Anterior cingulate cortex (tissue), 58 donors: ENCODE measurements at places on chromosomes 12 and 14.

GRCh38 chr12:66050610-66051009 is 79.9 kb downstream of the LLPH start:
- no peak for DNase-seq

DNA sequence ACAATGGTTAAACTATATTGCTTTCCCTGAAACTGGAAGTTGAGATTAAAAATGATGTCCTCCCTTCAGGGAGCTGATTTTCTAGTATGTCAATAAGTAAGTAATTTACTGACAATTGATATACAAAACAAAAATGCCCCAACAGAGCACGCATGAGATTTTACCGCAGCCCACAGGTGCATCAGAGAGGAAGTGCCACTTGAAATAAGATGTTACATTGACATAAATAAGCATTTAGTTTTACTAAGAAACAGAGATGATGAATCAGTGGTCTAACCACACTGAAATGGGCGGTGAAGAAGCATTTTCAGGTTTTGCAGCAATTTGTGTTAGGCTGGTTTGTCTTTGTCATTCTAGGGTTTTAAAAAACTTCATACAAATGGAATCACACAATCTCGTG is 8.8 kb upstream of the CLECL1 start:
- DNase-seq: no peak

- DNase-seq: no peak
Observed at GRCh38 chr12:54282949-54283593, 2.5 kb downstream of the HNRNPA1 start.

DNA sequence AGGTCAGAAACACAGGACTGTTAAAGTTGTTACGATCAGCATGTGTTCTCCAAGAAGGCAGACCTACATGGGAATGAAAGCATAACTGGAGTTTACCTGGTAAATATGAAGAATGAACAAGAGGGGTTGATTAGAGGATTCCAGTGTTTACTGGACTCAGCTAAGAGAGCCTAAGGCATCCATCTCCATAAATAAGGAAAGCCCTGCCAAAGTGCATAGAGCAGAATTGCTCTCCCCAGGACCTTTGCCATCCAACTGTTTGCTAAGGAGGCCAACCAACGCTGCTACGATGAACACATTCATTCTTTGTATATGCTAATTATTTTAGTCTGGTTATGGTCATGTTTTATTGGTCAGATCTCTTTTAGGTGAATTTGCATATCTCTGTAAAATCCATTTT is 17.1 kb upstream of the PAWR start:
- DNase-seq: no peak

- DNase-seq: no peak
Observed at GRCh38 chr14:95432144-95433093, 84.0 kb downstream of the SYNE3 start.

DNA sequence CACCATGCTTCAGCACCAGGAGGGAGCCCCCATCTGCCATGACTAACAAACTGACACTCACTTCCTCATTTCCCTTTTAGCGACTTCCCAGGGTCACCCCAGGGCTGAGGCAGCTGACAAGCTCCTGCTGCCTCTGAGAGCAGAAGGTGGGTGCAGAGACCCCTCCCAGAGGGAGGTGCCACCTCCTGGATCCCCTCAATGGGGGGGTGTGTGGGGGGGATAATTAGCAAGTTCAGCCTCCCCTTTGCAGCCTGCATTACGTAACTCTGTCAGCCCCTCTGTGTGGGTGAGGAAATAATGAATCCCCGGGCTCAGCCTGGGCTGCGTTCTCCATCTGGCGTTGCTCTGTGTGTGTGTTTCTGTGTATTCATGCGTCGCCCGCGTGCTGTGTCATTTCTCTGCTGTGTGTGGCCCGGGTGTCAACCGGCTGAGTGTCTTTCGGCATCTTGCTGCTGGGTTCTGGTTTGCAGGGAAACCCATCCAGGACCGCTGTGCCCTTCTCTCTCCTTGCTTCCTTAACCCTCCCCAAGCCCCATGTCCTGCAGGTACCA is 28.0 kb downstream of the NOS1 start:
- no peak for DNase-seq

DNA sequence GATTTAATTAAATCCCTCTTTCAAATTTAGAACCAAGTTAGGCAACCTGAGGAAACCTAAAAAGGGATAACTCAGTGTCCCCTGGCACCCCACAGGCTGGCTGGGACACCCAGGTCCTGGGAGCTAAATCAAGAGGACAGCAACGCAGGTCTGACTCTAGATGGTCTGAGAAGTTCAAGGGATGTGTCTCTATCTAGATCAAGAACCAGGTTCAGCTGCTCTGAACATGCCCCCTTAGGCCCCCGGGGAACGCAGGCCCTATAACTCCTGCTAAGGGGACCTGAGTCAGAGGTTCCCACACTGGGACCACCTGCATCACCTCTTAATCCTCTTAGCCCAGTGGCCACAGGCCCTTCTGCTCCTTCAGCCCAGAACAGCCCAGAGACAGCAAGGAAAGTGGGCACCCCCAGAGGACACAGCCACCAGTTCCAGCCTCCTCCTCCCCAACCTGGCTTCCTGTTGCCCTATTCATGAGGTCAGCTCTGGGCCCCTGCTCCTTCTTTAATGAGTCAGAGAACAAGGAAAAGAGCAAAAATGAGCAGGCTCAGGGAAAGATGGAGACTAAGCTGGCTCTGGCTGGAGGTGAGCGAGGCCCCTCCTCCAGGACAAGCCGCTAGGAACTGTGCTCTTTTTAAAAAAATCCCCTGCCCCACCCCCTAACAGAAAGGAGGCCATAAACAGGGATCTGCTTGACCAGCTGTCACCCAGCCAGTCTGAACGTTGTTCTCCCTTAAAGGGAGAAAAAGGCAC is 10.8 kb downstream of the PITPNM2 start:
- no peak for DNase-seq

DNA sequence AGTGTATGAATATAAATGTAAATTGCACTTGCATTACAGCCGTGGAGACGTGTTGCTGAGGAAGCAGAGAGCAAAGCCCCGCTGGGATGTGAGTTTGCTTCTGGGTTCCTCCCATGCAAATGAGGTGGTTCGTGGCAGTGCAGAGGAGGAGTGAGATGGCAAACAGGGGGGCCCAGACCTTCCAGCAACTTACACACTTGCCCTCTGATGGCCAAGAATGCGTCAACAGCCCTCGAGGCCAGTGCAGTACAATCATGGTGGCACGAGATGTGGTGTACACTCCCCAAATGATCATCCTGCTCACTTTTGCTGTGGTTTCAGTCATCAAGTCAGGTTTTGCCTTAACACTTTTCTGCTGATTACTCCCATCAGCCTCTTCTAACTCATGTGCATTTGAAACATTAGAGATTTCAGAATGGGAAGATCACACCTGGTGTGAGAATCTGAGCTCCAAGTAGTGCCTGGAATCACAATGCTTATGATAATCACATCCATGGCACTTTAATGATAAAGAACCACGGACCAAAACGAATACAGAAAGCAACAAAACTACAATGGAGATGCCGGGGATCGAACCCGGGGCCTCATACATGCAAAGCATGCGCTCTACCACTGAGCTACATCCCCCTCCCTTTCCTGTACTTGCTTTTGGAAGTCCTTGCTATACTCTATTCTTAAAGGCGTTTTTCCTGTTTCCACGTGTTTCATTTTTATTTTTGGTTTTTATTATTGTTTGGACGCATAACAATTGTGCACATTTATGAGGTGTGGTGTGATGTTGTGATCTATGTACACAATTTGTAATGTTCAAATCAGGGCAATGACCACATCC is 7.0 kb upstream of the UBC start:
- no peak for DNase-seq

DNA sequence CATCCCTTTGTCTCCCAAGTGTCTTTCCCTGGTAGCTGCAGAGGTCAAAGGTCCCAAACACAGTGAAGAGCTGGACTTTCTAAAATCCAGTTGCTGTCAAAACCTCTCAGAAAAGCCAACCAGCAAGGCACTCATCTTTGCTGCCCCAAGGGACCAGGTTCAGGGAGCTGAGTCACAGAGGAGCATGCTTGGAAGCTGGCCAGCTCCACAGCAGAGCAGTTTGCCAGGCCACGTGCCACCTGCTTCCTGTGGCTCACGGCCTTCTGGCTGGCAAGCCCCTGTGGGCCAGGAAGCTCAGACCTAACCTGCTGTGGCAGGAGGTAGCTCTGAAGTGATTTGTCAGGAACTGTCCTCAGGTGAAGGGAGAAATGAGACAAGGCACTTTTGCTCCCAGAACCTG is 3.6 kb downstream of the ISCU start:
- DNase-seq: no peak

DNA sequence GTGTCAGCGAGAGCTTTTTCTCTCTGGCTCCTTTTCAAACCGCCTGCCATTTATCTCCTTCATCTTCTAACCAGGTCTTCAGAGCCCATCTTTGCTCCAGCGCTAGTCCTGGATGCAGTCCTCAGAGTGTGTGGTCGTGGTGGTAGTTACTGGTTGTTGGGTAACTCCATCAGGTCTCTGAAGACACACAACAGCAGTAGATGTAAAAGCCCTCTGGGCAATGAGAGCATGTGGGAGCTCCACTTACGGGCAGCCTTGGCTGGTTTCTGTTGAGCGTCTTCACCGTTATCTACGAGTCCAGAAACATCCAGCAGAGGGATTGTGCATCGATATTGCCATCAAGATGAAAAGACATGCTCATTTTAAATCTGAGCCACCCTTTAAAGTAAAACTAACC is 61.2 kb downstream of the FBXL14 start:
- DNase-seq: no peak

DNA sequence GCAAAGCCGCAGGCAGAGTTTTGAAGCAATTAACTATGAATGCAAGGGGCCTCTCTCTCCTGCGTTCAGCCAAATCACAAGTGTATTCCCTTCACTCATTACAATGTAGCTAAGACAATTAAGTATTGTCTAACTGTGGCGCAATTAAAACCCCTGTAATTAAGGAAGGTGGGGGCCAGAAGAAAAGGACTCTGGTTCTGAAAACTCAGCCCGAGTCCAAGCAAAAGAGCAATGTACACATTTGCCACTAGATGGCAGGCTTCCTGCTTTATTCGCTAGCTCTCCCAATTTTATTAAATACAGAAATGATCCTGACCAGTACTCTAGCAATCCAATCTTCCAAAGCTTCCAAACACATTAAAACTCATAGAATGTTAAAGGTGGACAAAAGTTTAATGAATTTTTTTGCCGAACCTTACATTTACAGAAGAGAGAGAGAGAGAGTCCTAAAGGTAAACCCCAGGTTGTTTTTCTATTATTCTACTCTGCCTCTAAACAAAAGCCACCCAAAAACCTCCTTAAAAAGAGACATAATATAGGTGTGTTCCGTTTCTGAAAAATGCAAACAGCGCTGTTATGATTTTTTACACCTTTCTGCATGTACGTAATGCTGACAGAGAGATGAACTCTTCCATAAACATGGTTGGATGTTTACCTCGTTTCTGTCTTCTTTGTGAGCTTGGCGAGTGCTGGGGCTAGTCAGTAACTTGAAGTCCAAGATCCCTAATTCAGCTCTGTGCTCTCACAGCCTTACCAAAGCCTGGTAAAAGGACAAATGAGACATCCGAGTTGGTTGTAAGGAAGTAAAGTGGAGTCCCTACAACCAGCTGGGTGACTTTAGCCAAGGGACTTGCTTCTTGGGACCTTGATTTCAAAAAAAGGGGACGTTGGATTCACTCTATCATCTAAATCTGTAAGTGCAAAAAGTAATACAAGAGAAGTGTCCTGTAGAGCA is 50.9 kb upstream of the VASH1 start:
- no peak for DNase-seq

DNA sequence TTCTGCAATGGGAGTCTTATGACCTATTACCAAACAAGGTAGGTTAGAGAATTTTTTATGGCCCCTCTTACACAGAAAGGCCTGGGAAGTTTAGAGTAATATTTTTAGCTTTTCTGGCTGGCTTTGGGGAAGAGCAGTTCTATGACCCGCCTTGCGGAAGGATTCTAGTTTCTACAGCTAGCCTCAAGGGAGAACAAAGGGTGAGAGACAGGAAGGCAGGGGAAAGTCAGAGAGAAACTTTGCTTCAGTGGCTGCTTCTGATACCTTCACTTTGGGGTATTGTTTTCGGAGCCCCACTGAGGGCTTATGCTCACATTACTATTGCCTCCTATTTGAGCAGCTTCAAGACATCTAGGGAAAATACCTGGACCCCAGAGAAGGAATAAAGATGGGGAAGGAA is 80.7 kb upstream of the NUDT4 start:
- no peak for DNase-seq

DNA sequence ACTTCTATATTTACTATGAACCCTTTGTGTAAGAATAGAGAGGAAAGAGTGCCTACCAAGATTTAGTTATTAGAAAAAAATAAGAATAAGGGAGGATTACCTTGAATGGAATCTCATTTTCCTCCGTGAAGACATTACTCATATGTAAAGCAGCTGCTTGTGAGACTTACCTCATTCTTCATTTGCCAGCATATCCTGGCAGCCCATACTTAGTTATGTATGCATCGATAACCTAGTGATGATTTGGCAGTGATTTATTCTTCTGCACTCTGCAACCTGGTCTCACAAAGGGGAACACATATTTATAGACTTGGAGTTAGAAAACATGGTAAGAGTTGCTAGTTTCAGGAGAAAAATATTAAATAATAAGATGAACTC is 56.8 kb downstream of the LRFN5 start:
- DNase-seq: no peak

DNA sequence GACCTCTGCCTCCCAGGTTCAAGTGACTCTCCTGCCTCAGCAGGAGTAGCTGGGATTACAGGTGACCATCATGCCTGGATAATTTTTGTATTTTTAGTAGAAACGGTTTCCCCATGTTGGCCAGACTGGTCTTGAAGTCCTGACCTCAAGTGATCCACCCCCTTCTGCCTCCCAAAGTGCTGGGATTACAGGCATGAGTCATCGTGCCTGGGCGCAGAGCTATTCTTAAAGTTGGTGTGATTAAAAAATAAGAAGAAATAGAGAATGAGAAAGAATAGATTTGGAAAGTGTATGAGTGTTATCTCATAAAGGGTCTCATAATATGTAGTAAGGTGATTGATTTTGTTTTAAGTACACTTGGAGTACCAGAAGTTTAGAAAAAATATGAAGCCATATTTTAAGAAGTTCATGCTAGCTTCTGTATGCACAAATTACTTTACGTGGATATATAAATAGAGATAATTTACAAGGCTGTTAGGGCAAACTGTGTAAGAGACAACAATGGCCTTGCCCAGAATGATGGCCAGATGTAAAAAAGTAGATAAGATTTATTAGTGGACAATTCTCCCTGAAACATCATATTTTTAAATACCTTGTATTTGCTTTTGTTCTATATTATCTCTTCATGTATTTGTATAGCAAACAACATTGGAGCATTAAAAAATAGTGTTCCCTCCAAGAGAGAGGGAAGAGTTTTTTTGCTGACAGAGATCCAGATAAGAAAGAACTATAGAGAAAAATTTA is 1108.5 kb downstream of the SLC16A7 start:
- no peak for DNase-seq
